ENCODE measurements at places on chromosomes 7 and 10.

- DNase-seq, result no peak
Measured at GRCh38 chr10:102033787-102034186, 22.2 kb downstream of the ARMH3 start.

- no peak for DNase-seq
Measured at GRCh38 chr10:130425881-130426435, 289.8 kb downstream of the GLRX3 start.

GRCh38 chr10:60662917-60663614 lies 115.2 kb upstream of the CDK1 start:
- DNase-seq, result no peak

DNA sequence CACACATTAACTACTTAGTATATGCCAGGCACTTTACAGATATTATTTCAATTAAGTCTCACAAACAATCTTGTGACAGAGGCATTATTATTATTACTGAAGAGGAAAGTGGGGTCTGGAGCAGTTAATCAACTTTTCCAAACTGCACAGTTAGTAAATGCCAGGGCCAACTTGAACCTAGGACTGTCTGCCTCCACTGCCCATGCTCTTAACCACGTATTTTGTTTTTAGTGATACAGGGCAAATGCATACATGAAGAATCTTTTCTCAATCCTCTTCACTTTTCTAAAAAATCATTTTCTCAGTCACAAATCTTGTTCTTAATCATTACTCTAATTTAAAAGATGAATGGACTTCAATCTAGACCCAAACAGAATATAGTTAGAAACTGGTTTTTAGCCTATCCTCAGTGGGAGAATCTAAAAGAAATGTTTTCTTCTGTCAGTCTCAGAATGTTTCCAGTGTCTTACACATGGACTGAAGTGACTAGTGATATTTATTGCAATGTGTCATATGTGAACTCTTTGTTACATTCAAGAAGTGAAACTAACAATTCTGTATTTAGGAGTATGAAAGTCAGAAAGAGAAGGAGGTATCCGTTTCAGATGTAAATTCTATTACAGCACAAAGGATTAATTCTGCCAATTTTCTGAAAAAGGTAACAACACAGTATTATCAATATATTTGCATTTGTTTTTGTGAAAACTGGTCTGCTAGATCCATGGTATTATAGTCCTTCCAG lies 55.5 kb upstream of the CCNJ start:
- no peak for DNase-seq

GRCh38 chr7:77696643-77697534 lies 630 bp downstream of the RSBN1L start:
- no peak for DNase-seq

GRCh38 chr10:93816123-93816747 lies 58.5 kb downstream of the LGI1 start:
- no peak for DNase-seq

- DNase-seq, result no peak
Measured at GRCh38 chr7:17548014-17548653, 249.7 kb downstream of the AHR start.

GRCh38 chr10:126561921-126562680 lies 108.4 kb downstream of the C10orf90 start:
- DNase-seq, result no peak

DNA sequence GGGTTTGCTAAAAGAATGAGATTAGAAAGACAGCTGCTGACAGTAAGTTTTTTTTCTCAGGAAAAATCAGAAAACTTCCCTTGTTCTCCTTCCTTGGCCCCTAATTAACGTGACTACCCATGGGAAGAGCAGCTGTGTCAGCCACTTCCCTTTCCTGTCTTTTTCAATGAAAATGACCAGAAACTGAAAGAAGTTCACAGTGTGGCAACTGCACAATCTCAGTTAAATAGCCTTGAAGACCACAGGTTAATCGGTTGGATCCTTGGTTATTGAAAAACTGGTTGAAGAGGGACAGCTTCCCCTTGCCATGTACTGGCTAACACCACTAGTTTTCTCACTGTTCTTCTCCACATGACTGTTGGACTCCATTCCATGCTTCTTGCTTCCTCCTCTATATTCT lies 148.8 kb upstream of the AGR3 start:
- DNase-seq, result no peak

GRCh38 chr7:55484241-55484640 lies 88.1 kb downstream of the VOPP1 start:
- DNase-seq, result no peak

DNA sequence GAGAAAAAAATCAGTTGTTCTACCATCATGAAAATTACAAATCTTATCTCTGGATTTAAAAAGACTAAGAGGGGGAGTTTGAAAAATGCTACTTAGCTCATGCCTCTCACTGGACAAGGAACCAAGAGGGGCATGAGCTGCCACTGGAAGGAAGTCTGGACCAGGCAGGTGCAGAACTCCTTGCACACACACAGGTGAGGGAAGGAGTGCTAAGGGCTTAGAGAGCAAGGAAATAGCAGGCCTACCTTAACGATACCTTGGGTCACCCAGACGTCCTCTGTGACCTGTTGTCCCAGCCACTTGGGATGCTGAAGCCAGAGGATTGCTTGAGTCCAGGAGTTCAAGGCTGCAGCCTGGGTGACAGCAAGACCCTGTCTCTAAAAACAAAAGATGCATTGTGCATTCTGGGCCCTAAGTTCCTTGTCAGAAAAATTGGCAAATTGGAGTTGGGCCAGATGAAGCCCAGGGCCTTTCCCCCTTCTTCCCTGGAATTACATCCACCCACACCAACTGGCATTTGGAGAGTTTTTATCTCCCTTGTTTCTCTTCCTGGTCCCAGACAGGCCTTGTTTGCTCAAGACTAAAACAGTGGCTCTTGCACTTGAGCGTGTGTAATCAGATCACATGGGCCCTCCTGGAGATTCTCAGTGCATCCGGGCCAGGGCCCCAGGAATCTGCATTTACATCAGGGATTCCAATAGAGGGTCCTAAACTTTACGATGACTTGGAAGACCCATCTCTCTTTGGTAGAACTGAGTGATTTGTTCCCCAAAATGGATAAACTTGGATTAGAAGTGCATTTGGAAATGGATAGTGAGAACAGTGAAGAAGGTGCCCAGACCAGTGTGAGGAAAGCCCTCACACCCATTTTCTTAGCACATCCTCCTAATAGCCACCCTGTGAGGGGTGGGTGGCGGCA lies 3.0 kb downstream of the DDIT4 start:
- DNase-seq, result no peak

DNA sequence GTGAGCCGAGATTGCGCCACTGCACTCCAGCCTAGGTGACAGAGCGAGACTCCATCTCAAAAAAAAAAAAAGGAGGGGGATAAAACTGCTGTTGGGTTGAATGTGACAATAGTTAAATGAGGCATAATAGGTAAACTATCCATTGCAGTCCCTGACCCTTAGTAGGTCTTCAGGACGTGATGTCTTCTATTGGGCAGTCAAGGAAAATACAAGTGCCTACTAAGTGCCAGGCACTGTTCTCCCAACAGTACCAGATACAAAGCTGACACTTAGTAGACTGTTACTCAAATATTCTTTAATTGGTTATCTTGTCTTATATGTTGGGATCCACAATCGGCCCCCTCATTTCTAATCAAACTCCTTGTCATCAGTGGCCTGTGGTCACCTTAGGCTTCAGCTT lies 27.1 kb upstream of the ACSL5 start:
- DNase-seq, result no peak

GRCh38 chr10:69179089-69179742 lies 818 bp upstream of the SUPV3L1 start:
- no peak for DNase-seq

- DNase-seq, result no peak
Measured at GRCh38 chr7:4779118-4779517, 3.7 kb downstream of the AP5Z1 start.

DNA sequence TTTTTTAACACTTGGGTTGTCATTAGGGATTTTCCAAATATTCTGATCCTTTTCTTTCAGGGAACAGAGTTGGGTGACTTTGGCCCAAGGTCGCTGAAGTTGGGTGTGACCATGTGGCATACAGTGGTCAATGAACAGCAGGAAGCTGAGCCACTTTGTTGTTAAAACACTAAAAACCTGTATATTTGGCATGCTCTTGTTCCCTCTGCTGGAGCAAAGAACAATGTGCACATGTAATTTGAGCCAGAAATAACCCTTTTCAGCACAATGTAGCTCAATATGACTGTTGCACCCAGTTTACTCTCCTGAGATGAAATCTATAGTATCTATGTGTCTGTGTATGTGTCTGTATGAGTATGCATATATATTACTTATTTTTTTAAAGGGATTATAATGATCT lies 74.9 kb downstream of the ADCYAP1R1 start:
- DNase-seq, result no peak

DNA sequence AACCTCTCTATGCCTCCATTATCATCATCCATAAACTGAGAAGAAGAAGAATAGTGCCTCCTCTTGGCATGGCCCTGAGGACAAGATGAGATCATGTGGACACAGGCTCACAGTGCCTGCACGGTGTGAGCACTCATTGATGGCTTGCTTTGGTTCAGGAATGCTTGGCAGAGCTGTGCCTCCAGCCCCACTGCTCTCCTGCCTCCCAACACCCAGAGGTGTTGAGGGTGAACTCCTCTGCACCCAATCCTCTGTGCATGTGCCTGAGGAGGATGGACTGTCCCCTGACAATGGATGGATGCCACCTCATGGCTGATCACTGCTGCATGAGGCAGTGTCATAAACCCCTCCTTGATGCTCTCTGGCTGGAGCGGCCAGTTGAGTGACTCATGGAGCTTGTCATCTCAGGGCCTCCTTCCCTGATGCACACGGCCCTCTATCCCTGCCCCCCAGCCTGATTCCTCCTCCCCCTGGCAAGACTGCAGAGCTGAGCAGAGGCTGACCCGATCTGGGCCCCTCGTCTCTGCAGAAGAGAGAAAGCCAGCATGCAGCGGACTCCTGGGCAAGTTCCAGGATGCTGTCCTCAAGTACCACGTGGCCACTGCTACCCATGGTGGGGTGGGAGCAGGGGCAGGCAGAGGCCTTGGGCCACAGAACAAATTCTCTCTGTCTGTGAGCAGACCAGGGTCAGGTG lies 136.3 kb downstream of the KCNMA1 start:
- no peak for DNase-seq

GRCh38 chr7:129471402-129471827 lies 30.9 kb upstream of the SMKR1 start:
- DNase-seq, result no peak

DNA sequence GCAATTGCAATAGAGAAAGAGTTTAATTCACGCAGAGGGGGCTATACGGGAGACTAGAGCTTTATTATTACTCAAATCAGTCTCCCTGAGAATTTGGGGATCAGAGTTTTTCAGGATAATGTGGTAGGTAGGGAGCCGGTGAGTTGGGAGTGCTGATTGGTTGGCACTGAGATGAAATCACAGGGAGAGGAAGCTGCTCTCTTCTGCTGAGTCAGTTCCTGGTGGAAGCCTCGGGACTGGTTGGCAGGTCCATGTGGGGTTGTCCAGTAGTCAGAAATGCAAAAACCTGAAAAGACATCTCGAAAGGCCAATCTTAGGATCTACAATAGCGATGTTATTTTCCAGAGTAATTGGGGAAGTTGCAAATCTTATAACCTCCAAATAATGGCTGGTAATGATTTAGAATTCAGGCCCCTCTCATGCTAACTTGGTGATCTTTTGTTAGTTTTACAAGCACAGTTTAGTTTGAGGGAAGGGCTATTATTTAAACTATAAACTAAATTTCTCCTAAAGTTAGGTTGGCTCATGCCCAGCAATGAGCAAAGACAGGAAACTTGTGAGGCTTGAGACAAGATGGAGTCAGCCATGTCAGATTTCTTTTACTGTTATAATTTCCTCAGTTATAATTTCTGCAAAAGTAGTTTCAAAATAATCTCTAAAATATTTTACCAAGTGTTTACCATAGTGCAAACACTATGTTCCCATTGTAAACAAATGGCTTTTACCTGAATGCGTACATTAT lies 39.4 kb upstream of the SLC25A13 start:
- no peak for DNase-seq

DNA sequence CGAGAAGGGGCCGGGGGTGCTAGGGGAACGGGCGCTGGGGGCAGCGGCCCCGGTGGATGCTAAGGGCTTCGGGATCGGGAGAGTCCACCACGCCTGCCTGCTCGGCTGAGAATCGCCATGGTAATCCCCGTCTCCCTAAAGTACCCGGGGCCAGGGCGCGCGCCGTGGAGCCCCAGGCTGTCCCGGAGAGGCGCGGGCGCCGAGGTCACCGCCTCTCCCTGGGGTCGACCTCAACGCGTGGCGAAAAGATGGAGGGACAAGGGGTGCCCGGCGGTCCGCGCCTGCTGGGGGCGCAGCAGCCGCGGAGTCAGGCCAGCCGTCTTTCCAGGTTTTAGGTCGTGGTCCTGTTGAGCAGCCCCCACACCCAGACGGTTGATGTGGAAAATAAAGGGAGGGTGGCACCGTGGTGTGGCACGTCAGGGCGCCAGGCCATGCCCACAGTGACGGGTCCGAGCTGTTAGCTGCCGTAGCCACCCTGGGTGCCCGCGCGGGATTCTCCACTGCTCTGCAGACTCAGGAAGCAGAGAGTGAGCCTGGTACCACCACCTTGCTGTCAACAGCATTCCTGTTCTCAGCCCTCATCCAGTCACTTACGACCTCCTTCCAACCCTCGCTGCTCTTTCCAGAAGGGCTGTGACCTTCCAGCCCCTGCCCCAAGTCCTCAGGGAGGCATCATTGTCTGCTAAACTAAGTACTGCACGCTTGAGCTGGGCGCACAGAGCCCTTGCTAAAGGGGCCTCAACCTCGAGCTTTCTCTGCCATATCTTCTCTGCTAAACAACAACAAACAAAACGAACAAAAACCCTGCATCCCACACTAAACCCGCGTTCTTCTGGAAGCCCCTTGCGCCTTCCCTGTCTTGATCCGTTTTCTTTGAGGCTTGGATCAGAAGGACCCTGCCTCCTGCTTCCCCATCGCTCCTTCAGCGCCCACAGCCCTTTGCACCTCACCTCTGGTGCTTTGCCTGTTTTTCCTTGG lies 666 bp downstream of the SMKR1 start:
- no peak for DNase-seq

DNA sequence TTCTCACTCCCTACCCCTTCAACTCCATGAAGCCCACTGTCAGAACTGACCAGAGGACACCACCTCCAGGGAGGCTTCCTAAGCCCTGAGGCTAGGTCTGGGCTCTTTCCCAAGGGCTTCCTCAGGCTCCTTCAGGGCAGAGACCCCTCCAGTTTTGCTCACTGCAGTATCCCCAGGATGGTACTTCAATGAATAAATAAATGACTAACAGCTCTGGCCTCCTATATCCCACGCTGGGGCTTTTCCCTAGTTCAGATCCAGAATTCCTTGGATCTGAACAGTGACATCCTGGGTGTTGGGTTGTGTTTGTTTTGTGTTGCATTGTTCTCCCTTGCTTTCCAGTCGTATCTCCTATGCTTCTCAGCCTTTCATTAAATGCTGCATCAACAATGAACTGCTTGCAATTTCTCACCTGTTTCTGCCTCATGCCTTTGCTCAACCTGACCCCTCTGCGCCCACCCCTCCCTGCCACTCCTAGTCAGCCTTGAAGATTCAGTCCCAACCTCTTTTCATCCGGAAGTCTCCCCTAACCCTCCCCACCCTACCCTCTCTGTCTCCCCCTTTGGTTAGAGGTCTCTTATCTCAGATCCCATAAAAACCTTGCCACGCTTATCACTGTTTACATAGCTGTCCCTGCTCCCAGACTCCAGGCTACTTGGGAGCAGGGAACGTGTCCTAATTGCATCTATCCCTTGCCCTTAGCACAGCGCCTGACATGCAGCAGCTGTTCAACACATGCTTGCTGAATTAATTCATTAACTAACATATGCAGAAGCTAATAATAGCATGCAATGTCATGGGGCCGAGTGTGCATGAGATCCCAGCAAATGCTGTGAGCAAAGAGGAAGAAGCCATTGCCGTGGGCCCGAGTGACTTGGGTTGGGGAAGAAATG lies 41.7 kb downstream of the PPP1R3C start:
- DNase-seq, result no peak

- DNase-seq, result no peak
Measured at GRCh38 chr10:103982639-103983038, 15.7 kb downstream of the SLK start.

Measured in NCI-H187 treated with DMSO at 0.1 percent for 48 hours (cell line).